ACHN (cell line): ENCODE measurements at places on chromosomes 5 and 9.

GRCh38 chr5:173925449-173926071 lies 37.4 kb downstream of the CPEB4 start:
- DNase-seq = peak; percentile 32

- DNase-seq = no peak
These were observed 81.0 kb downstream of the NDUFAF2 start for GRCh38 chr5:61026004-61026403.

DNA sequence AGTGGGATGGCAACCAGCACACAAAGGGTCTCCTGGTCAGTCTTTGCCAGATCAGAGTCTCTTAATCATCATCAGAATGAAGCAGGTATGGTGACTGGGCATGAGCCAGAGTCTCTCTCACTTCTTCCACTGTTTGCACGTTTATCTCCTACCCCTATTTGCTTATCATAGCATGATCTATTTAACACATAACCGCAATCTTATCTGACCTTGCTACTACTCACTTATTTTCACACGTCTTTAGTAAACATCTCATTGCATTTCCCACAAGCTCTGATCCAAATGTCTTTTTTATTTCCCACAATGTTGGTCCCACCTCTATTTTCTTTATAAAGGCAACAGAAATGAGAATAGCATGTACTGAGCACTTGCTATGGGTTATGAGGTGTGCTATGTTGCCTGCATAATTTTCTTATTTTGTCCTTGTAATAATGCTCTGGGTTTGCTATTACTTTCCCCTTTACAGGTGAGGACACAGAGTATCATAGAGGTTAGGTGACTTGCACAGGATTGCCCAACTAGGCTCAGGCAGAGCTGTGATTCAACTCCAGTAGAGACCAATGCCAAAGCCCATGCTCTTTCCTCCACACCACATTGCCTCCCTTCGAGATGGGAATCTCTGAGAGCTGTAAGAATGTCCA lies 39.7 kb upstream of the IL7R start:
- no peak for DNase-seq

DNA sequence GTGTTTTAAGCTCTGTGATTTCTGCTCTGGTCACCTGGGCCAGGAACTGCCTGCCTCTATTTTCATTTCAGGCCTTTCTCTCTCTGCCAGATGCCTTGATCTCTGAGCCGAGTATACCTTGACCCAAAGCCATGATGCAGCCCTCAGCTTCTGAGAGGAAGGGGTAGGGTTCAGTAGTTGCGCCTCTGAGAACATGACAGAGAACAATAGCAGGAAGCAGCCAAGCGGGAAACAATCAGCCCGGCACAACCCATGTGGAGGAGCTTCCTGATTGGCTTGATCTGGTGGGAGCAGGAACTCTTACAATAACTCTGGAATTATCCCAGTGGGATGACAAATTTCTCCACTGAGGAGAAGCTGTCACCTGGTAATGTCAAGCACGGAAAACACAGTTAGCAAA lies 127.4 kb downstream of the PALM2AKAP2 start:
- no peak for DNase-seq

GRCh38 chr5:61097465-61097864 lies 64.8 kb downstream of the SMIM15 start:
- no peak for DNase-seq

- DNase-seq = no peak
These were observed 27.2 kb downstream of the PRRC2B start for GRCh38 chr9:131420980-131421624.

- DNase-seq = peak; percentile 28
These were observed 10.4 kb downstream of the ZNF189 start for GRCh38 chr9:101409079-101409477.
